ENCODE measurements at places on chromosomes 5 and 9.

DNA sequence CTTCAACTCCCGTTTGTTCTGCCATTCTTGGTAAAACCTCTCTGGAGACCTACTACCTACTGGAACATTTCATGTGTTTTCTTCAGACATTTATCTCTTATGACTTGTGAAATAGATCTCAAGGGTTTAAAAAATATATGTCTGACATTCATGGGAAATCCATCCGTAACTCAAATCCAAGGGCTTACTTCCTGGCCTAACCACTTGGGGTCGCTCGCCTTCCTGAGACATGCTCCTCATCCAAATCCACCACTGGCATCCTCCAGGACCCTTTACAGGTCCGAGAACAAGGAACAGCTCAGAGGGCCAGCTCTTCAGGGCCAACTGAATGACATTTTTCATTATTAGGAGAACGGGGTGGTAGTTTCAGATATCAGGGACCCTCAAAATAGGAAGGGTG is 235.1 kb upstream of the TUT7 start:
- no peak for DNase-seq

- DNase-seq: no peak
Observed at GRCh38 chr9:28464481-28465216, 891.4 kb upstream of the C9orf72 start.

DNA sequence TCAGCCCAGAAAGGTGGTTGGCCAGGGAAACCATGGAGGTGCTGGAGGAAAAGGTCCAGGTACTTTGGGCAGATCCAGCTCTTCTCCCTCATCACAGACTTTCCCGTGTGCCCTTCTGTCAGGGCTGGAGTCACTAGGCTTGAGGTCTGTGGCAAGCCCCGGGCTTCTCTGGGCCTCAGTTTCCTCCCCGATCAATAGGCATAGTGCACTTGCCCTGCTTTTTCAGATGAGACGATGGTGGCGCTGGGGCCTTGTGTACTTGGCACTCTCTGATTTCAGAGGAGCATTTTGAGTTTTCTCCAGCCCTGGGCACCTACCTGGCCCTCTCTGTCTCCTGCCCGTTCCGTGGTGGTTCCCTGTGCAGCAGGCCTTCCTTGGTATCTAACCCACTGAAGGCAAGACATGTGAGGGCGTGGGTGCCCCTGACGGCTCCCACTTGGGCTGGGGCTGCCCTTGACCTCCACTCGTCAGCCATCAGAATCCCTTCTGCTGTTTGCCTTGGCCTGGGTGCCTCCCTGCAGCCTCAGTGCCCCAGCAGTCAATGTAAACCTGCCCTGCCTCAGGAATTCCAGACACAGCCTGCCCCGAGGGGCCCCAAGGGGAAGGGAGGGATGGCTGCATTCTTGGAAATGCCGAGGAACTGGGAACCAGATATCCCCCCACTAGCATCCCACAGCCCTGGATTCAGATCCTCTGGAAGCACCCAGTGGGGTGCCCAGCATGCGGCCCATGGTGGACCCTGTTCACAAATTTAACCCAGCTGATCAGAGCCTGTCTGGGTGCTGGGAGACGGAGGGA is 66.3 kb upstream of the COL5A1 start:
- DNase-seq: no peak

- no peak for DNase-seq
Observed at GRCh38 chr9:4155221-4156026, 144.4 kb downstream of the GLIS3 start.

DNA sequence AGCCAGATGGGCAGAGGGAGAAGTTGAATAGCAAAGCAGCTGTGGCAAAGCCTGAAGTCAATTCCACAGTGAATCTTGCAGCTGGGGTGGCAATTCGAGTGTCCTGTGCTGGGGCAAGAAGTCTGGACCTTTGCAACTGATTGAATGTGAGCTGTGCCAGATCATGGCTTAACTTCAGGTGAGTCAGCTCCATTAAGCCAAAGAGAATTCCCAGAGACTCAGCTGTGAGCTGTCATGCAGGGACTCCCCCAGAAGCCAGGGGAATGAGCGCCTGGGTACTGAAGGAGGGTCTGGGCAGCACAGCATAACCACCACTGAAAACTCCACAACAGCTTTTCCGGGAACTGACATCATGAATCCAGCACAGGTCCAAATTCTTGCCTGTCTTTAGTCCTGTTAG is 153.5 kb upstream of the TRPC7 start:
- no peak for DNase-seq

DNA sequence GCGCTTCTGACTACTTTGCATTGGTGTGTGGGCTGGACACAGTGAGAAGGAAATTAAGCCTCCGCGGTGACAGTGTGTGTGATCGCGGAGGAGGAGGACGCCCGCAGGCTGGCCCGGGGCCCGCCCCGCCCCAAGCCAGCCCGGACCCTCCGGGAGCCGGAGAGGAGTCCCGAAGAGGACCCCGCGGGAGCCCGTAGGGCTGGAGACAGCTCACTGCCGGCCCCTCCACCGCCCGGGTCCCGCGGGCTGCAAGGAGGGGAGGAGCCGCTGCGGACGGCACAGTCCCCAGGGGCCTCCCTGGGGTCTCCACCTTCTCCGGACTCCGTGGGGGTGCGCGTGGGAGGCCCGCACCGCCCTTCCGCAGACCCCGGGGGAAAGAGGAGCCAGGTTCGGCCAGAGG is 146.4 kb upstream of the ERCC6L2 start:
- DNase-seq: no peak
